ENCODE measurements at places on chromosomes 5 and 9.

DNA sequence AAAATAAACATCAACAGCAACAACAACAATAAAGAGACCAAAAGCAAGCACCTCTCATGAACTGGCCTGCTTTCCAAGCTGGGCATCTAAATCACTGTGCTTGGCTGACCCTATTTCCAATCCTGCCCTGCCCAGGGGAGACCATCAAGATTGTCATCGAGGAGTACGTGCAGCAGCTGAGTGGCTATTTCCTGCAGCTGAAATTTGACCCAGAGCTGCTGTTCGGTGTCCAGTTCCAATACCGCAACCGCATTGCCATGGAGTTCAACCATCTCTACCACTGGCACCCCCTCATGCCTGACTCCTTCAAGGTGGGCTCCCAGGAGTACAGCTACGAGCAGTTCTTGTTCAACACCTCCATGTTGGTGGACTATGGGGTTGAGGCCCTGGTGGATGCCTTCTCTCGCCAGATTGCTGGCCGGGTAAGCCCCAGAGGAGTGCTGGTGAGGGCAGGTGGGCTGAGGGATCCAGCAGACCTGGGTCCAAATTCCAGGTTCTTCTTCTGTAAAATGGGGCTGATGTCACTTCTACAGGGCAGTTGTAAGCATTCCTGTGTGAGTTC lies 15.6 kb downstream of the PTGS1 start:
- no peak for DNase-seq

DNA sequence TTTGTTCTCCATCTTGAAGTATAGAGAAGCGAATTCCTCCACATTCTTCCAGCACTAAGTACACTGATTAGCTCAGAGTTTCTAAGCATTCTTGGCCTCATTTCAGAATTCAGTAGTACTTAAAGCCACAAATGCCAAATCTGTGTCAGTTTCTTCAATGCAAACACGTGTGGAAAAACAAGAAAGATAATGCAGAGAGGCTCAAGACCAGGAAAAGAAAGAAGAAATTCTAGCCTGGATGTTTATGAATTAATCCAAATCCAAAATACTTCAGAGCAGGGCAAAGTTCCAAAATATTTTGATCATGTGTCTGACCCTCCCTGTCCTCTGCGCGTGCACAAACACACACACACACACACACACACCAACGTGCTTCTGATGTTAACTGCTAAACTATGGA lies 457.6 kb downstream of the SLCO4C1 start:
- no peak for DNase-seq

GRCh38 chr9:101307524-101308213 lies 77.1 kb downstream of the BAAT start:
- no peak for DNase-seq

- no peak for DNase-seq
Observed at GRCh38 chr9:7166074-7166473, 408.3 kb downstream of the KDM4C start.

- DNase-seq: no peak
Observed at GRCh38 chr5:39014561-39014960, 59.6 kb downstream of the RICTOR start.

GRCh38 chr5:2674456-2674855 lies 77.0 kb downstream of the IRX2 start:
- no peak for DNase-seq

DNA sequence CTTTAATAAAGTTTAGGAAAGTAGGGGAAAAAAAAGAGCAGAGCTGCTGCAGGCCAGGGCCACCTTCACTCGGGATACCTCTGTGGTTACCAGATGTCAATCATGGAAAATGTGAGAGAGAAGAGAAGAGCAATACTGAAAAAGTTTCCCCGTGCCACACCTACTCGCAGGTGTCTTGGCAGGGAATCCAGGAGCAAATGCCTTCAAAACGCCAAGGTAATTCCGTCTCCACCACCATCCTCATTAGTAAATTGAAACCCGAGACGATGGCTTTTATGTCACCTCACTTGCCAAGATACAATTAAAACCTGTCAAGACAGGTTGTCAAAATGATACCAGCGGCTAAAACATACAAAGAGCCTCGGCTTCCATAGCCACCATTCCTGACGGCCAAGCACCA lies 49.7 kb downstream of the FAM81B start:
- no peak for DNase-seq

DNA sequence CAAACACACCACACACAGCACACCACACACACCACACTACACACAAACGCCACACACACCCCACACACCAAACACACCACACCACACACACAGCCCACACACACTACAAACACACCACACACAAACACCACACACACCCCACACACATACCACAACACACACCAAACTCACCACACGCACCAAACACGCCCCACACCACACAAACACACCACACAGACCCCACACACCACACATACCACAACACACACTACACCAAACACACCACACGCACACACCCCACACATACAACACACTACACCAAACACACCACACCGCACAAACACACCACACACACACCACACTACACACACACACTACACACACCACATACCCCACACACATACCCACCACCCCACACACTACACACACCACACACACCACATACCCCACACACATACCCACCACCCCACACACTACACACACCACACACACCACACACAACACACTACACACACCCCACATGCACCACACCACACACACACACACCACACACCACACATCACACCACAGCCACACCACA lies 151.2 kb downstream of the ERCC6L2 start:
- no peak for DNase-seq

- DNase-seq: no peak
Observed at GRCh38 chr5:86460519-86460918, 157.2 kb upstream of the COX7C start.

- no peak for DNase-seq
Observed at GRCh38 chr9:104817437-104817836, 53.5 kb downstream of the NIPSNAP3B start.

GRCh38 chr5:156363861-156364260 lies 36.9 kb downstream of the SGCD start:
- no peak for DNase-seq

GRCh38 chr5:10601246-10602030 lies 37.6 kb downstream of the ANKRD33B start:
- no peak for DNase-seq

DNA sequence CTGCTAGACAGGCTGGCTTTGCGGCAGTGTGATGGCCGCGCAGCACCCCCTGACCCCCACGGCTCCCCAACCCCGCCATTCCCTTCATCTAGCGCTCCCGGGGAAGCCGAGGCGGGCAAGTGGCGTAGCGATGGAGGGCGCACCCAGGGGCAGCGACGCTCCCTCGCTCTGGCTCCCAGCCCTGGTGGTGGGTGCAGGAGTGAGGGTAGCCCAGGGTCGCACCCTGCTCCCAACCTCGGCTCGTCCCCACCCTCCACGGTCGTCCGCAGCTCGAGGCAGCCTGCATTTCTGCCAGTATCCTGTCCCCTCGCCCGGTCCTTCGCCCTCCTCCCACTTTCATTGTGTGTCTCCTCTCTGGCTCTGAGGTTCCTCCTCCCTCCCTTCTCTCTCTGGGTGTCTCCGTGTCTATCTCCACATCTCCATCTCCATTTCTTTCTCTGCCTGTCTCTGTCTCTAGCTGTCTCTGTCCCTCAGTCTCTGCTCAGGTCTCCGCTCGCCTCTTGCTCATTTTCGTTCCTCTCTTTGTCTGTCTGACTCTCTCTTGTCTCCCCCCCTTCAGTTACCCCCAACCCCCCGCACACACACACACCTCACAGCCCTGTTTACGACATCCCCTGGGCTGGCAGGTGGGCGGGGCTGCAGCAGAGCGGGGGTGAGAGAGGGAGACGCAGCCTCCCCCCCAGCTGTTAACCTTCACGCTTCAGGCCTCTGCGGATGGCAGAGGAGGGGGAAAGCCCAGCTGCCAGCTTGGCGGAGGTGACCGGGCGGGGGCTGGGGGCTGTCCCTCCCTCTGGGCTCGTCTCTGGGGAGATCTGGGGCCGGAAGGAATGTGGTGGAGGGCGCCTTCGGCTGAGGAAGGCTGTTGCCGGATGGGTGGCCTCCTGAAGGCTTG lies 48.7 kb upstream of the PSD2 start:
- peak; percentile 82 for DNase-seq
